ENCODE measurements at places on chromosomes 1 and 21.

GRCh38 chr1:228222548-228222947 is 14.7 kb downstream of the OBSCN start:
- peak; percentile 75 for DNase-seq

- DNase-seq = no peak
Observed at GRCh38 chr1:95067062-95067461, 5.7 kb downstream of the ALG14 start.

GRCh38 chr1:24805534-24806301 is 60.5 kb downstream of the CLIC4 start:
- no peak for DNase-seq

GRCh38 chr1:44371206-44371605 is 16.1 kb upstream of the ERI3 start:
- DNase-seq = no peak

GRCh38 chr1:9164919-9165318 is 36.0 kb upstream of the GPR157 start:
- DNase-seq = peak; percentile 52

All from MM.1S (cell line).